ENCODE measurements at places on chromosomes 2 and 18.

GRCh38 chr2:38523728-38524437 is 78.8 kb downstream of the HNRNPLL start:
- no peak for DNase-seq

- DNase-seq = no peak
Observed at GRCh38 chr2:190528521-190529001, 6.0 kb downstream of the NEMP2 start.

- DNase-seq = no peak
Observed at GRCh38 chr2:102129951-102130646, 12.4 kb upstream of the IL1R1 start.

GRCh38 chr2:200484934-200485333 is 24.9 kb downstream of the KCTD18 start:
- no peak for DNase-seq

- DNase-seq = no peak
Observed at GRCh38 chr2:152292991-152293390, 42.0 kb upstream of the FMNL2 start.

- no peak for DNase-seq
Observed at GRCh38 chr2:145595296-145595695, 1075.4 kb upstream of the ZEB2 start.

- DNase-seq = no peak
Observed at GRCh38 chr2:71561441-71562267, 108.3 kb downstream of the DYSF start.

- no peak for DNase-seq
Observed at GRCh38 chr18:39946623-39947061, 2008.4 kb upstream of the PIK3C3 start.

GRCh38 chr2:52632543-52632942 is 1135.1 kb upstream of the CHAC2 start:
- no peak for DNase-seq

DNA sequence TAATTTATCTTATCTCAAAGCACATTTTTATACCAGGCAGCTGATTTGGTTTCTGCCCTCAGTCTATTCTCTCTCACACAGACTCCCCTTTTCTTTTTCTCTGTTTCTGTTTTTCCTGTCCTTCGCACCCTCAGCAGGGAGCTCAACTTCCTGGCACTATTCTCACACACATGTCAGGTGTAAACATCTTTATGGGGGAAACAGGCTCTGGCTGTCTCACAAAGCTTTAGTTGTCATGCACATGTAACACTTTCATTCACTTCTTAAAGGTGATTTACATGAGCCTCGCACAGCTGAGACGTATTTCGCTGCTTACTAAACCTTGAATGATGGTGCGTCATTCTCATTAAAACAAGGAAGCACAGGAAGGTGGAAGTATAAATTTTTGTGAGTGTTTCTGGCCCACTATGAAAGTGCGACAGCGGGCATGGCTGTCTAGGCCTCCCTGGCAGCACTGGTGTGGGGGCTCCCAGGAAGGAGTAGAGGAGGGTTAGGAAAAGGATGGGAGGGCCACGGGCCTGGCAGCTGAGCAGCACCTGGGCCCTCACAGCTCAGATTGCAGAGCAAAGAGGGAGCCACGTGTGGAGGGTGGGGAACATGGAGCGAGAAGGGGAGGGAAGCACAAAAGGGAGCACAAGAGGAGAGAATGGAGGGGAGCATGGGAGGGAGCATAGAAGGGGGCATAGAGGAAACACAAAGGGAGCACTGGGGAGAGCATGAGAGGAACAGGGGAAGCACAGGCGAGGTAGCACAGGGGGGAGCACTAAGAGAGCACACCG is 46.2 kb upstream of the SNTG2 start:
- DNase-seq = no peak

DNA sequence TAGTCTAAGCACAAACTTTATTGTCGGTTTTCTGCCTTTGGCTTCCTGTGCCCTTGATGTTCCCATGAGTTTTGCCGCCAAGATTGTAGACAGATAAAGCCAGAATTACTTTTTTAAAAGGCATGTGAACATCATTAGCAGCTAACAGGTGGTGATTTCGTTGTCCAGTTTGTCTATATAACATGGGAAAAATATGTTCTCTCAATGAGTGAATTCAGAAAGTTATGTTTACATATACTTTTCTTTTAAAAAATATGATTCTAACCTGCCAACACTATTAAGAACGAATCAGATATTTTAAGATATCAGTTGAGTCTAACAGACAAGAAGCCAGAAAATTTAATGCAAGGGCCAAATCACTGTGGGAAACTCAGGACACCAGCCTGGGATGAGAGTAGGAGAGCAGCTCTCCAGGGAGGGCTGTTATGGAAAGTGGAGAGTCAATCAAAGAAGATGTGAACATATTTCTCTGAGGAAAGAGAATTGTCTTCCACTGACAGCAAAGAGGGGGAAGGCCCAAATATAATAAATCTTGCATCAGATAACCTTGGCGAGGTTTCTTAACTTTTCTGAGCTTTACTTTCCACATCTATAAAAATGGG is 311.3 kb downstream of the ARHGAP15 start:
- no peak for DNase-seq
